Stimulated activated CD8-positive, alpha-beta memory T cell treated with anti-CD3 and anti-CD28 coated beads, Interleukin-15, amount 100 ng/mL, for 4 hours (primary cell): ENCODE measurements at places on chromosomes 13 and 19.

GRCh38 chr13:28505543-28506135 is 10.7 kb upstream of the FLT1 start:
- no peak for DNase-seq

GRCh38 chr13:64633948-64634347 is 2596.2 kb downstream of the PCDH9 start:
- no peak for DNase-seq

DNA sequence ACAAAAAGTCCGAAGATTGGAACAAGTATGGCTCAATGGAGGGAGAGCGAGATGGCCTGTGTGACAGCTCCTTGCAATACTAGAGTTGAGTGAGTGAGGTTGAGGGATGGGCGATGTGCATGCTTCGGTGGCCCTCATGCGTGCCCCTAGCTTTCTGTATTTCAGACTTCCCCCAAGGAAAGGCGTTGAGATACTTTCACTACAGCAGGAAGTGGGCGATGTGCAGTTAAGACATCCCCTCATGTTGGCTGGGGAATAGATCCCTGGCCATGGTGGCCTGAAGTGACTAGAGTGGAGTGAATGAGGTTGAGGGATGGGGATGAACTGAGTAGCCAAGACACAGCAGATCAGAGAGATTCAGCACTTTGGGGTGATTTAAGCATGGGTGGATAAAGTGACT is 633.9 kb upstream of the GPC6 start:
- DNase-seq, result no peak

DNA sequence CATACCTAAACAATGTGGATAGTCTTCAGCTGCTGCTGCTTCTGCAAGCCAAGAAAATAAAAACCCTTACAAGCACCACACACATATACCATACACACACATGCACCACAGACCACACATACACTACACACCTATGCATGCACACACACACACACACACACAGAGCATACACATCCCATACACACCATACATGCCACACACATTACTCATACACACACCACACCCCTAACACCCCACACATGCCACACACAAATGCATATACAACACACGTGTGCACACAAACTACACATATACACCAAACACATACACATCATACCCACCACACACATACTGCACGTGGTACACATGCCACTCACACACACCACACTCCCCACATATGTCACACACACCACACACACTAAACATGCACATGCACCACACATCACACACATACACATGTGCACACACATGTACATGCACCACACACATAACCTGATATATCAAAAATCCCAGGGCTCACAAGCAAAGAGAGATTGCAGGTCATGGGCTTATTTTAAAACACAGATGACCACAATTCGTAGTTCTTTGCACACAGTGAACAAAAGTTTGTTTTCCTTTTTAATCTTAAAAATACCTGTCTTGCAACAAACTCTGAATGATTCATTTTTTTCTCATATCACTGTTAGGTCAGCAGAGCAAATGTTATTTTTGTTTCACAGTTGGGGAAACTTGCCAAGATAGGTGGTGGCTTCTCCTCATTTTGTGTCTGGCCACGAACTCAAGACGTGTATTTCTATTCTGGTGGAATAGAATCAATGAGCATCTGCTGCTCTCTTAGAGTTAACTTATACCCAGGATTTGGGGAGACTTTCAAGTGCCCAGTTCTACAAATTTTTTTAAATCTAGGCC is 456.6 kb downstream of the FGF9 start:
- DNase-seq, result no peak

- DNase-seq, result no peak
Observed at GRCh38 chr13:75938811-75939560, 302.9 kb downstream of the LMO7 start.

DNA sequence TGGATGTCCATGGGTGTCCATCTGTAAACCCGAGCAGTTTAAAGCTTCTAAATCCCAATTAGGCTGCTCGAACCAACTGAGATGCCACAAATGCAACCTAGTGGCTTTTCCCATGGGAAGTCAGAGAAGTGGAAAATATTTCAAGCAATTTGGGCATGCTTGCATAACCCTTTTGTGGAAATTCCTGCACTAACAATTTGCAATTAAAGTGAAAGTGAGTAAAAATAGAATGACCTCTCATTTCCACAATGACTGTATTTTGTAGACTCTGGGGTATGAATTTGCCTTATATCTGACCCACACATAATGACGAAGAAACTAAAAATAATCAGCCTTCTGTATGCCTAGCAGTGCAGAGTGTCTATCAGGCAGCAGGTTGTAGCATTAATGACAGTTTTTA is 91.8 kb upstream of the TSC22D1 start:
- DNase-seq, result no peak

DNA sequence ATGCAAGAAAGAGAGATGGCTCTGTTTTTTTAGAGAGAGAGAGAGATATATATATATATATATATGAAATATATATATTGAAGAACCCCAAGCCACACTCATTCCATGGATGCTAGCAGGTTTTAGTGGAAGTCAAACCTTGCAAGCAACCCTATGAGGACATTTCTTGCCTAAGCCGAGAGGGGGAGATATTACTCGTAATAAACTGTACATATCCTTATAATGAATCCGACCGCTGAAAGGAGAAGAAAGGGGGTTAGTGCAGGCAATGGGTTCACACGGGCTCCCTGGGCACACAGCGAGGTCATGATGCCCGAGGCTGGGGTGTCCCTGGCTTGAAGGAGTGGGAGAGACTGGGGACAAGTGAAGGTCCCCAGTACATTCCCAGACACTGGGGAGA is 78.3 kb downstream of the IER2 start:
- no peak for DNase-seq

DNA sequence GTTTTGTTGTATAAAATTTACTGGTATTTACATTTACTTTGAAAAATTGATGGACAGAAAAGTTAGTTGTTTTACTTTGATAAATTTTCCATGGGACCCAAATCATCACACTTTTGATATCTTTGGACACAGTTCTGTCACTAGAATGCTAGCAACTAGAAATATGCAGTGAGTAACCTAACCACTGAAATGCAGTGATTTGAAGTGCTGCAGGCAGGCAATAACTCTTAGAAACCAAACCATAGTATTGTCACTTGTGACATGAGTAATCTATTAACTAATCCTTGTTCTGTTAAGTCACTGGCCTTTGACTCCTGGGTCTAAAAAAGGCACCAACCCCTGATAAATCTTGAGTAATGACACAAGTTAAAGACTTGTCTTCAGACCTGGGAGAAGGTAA is 620.0 kb upstream of the ATXN8OS start:
- no peak for DNase-seq
